ENCODE measurements at places on chromosomes 11 and 22. TPM values are rescaled to one million over a fixed set of nuclear protein-coding genes. Genes with fewer than 3 reads are reported as not detected.

DNA sequence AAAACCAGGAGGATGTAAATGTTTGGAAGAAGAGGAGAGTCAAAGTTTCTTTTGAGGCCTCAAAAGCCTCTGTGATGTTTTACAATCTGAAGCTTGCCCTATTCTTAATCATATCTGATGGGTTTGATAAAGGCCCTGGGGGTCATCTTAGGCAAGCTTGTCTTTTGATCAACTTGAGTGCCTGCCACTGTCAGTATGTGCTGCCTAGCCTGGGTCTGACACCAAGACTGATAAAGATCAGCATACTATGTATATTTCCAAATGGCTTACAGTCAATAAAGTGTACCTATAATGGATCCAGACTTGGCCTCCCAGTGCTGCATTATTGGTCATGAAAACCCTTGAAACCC lies 12.7 kb downstream of the EHF start:
- no peaks in the 10 kb centered on the region for H3K36me3 ChIP-seq
- H3K27ac ChIP-seq = peak overlapping the region; percentile 15
- no peaks in the 10 kb centered on the region for H3K27me3 ChIP-seq
- peaks cover 28% of the 10 kb centered on the region for H3K4me1 ChIP-seq

DNA sequence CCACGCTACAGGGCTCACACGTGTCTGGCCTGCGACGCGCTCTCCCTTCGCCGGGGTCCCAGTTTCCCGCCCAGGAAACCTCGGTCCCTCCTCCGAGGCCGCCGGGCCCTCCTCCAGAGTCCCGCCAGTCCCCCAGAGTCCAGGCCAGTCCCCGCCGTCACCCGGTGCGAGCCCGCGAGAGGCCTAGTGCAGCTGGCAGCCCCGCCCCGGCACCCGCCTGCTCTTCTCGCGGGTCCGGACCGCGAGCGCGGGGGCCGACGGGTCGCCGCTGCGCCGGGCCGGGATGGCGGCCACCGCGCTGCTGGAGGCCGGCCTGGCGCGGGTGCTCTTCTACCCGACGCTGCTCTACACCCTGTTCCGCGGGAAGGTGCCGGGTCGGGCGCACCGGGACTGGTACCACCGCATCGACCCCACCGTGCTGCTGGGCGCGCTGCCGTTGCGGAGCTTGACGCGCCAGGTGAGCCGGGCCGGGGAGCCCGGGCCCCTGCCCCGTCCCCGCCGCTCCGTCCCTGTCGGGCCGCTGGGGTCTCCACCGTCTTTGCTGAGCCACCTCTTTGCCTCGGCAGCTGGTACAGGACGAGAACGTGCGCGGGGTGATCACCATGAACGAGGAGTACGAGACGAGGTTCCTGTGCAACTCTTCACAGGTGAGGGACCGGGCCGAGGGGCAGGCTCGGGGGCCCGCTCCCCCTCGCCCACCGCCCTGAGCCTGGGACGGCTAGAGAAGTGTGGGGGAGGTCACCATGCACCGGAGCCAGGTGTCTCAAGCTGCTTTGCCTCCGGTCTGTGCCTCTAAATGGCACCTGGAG lies at the start of gene PTPMT1:
Gene PTPMT1, plus strand, starts transcription at position 260 of the 809 bp plus-strand sequence. Its CDS starts 24 bp downstream, at position 284.
- H3K4me1 ChIP-seq = peaks cover 18% of the 10 kb centered on the region
- H3K27me3 ChIP-seq = no peaks in the 10 kb centered on the region
- peak within 1 kb of the TSS; percentile 83 for H3K27ac ChIP-seq
- DNase-seq = peak; percentile 81

FOLH1 gene
- total RNA-seq = 2.7 TPM

CBLIF gene
- not detected for total RNA-seq

VPREB1 gene
- not detected for total RNA-seq

DNA sequence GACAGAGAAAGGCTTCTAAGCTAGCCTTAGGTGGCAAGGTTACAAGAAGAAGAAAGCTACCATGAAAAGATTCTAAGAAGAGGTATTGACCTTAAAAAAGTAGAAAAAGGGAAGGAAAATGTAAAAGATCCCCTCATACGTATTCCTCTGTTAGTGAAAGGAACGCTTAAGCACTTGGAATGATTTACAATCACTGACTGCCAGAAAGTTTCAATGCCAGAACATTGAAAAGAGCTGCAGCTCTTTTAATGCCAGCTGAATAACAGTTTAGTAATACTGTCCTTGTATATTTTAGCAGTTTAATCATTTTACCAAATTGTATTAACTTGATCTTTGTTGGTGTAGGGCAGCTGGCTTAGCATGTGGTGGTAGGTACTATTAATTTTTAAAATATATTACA lies 650.7 kb downstream of the FAM181B start:
- peaks cover 4% of the 10 kb centered on the region for H3K4me1 ChIP-seq
- H3K27ac ChIP-seq = no peak overlapping the region
- H3K27me3 ChIP-seq = no peaks in the 10 kb centered on the region
- no peak for DNase-seq
- H3K36me3 ChIP-seq = no peaks in the 10 kb centered on the region
- no peak overlapping the region for H3K4me3 ChIP-seq

DNA sequence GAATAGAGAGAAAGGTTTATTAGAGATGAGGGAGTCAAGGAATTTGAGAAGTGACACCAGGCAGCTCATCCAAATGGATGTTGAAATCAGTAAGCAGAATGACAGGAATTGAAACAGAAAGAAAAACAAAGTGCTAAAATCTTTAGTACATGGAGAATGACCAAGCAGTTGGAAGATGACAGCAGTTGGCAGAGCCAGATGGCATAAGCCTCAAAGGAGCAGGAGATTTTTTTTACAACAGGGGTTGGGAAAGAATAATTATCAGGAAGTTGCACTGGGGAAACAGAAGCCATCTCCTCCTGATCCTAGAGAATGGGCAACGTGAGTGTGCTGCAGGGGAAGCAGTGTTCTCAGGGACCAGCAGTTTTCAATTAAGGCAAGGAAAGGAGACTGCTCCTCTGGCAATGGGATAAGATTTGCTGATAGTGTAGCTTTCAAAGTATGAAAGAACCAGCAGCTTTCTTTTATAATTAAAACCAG lies 28.9 kb downstream of the RAB39A start:
- no peaks in the 10 kb centered on the region for H3K27me3 ChIP-seq
- no peak overlapping the region for H3K4me3 ChIP-seq
- no peaks in the 10 kb centered on the region for H3K36me3 ChIP-seq
- no peak overlapping the region for H3K27ac ChIP-seq

GRCh38 chr22:21766691-21767462 lies 31.3 kb upstream of the YPEL1 start:
- H3K36me3 ChIP-seq = peaks cover 96% of the 10 kb centered on the region
- no peak overlapping the region for H3K27ac ChIP-seq
- H3K4me3 ChIP-seq = no peak overlapping the region
- no peaks in the 10 kb centered on the region for H3K27me3 ChIP-seq

- DNase-seq = no peak
- H3K4me1 ChIP-seq = no peaks in the 10 kb centered on the region
- no peak overlapping the region for H3K27ac ChIP-seq
- H3K36me3 ChIP-seq = no peaks in the 10 kb centered on the region
These were observed 17.0 kb downstream of the SLC22A12 start for GRCh38 chr11:64608046-64608445.

GRCh38 chr11:19767627-19768151 lies 55.1 kb downstream of the NAV2 start:
- H3K27ac ChIP-seq = no peak overlapping the region
- H3K36me3 ChIP-seq = no peaks in the 10 kb centered on the region
- no peaks in the 10 kb centered on the region for H3K4me1 ChIP-seq
- H3K27me3 ChIP-seq = no peaks in the 10 kb centered on the region
- no peak overlapping the region for H3K4me3 ChIP-seq
- DNase-seq = no peak

GRCh38 chr22:48104766-48105165 lies 1342.3 kb downstream of the TBC1D22A start:
- peaks cover 4% of the 10 kb centered on the region for H3K27me3 ChIP-seq
- H3K36me3 ChIP-seq = no peaks in the 10 kb centered on the region
- no peak overlapping the region for H3K27ac ChIP-seq
- DNase-seq = no peak

DNA sequence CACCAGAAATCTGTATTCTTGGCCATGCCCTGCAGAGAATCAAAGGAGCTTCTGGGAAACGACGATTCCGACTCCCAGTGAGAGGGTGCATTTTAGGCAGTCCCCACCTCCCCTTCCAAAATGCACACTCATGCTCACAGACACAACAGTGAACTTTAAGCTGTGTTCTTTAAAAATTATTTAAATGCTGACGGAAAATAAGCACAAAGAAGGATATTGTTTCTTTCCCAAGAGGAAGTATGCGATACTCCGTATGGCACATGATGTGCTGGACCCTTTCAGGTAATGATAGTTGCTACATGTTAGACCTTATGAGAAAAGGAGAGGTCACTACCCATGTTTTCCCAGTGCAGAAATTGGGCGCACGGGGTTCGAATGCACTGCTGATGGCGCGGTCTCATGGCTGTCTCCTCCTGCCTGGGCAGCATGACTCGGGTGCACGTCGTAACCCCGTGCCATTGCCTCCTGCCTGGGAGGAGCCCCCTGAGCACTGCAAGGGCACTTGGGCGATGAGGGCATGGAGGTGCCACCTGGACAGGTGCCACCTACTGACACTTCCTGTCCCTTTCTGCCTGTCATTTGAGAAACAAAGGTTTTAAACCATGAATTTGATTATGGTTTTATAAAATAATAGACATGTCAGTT lies 63.9 kb upstream of the CTTN start:
- no peaks in the 10 kb centered on the region for H3K27me3 ChIP-seq
- no peaks in the 10 kb centered on the region for H3K36me3 ChIP-seq
- H3K4me3 ChIP-seq = no peak overlapping the region
- peak; percentile 47 for DNase-seq

SAAL1 gene
- 3.7 TPM for total RNA-seq

GRCh38 chr22:37972527-37972926 lies 11.8 kb downstream of the SOX10 start:
- H3K4me1 ChIP-seq = no peaks in the 10 kb centered on the region
- no peaks in the 10 kb centered on the region for H3K36me3 ChIP-seq
- no peak for DNase-seq
- H3K27ac ChIP-seq = no peak overlapping the region

DNA sequence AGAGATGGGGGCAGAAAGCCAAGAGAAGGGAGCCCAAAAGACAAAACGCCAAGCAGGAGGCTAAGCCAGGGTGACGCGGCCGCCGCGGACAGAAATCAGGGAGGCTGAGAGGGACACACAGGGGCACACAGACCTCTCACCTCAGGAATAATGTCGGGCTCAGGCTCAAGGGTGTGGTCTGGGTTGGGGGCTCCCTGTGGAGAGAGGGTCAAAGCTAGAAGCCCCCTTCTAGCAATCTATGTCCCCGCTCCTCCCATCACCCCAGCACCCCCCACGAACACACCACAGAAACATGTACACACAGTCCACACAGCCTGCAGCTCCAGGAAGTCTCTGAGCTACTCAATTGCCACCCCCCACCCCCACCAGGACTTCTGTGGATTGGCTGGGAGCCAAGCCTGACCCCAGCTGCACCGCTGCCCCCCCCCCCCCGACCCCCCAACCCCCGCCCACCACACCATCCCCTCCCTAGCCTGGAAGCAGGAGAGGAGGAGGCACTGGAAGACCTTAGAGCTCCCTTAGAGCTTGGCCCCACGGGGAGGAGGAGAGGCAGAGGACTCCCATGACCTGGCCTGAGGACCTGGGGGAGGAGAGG lies 6.9 kb downstream of the BCL9L start:
- H3K4me3 ChIP-seq = no peak overlapping the region
- no peaks in the 10 kb centered on the region for H3K36me3 ChIP-seq
- H3K27ac ChIP-seq = peak overlapping the region; percentile 97
- DNase-seq = peak; percentile 43

Data from adrenal gland (tissue), 19 donors.